ENCODE measurements at places on chromosomes 16 and 17. TPM values are rescaled to one million over a fixed set of nuclear protein-coding genes. Genes with fewer than 3 reads are reported as not detected.

EVPLL gene
- total RNA-seq: not detected

MT1G gene
- 35.9 TPM for total RNA-seq

TOP3A gene
- total RNA-seq: 65.7 TPM

GRCh38 chr16:57955572-57956188 is 15.2 kb downstream of the CNGB1 start:
- no peak for DNase-seq

DNA sequence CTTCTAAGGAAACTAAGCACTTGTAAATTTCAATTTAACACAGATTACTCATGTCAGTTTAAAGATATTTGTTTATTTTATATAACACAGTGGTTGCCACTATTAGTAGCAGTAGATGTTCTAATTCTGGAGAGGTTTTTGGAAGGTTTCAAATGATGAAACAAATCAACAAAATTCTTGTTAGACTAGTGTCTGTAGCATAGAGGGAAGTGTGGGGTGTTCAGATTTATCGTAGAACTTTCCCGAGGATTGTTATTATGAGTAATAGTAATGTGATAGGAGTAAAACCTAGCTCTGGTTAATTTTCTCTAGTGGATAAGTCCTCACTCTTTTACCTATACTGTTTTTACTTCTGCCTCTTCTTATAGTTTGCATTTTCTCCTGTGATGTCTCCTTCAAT is 6.3 kb downstream of the GAN start:
- no peak for DNase-seq

GRCh38 chr17:48733632-48734328 is 5.2 kb upstream of the HOXB13 start:
- DNase-seq: no peak

KRTAP4-1 gene
- not detected for total RNA-seq

TPSG1 gene
- not detected for total RNA-seq

GRCh38 chr16:69325784-69326171 is 4.6 kb downstream of the PDF start:
- no peak for DNase-seq

DBNDD1 gene
- total RNA-seq: 0.96 TPM

CDRT15L2 gene
- not detected for total RNA-seq

GRCh38 chr16:25291580-25291979 is 33.9 kb upstream of the ZKSCAN2 start:
- no peak for DNase-seq

DNA sequence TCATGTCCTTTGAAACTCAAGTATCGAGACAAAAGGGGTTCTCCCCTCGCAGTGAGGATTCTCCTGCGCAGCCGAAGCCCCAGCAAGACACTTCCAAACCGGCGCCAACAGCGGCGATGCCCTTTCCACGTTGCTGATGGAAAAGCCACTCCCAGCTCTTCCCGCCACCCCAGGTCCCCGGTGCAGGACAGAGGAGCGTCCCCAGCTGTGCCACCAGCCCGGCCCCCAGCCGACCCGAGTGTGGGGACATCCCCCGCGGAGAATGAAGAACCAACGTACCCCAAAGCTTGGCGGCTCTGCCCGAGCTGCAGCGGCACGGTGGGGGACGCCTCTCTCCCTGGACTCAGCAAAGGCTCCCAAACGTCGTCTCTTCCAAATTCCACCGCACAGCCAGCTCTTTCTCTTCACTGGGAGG is 573 bp downstream of the CHST6 start:
- DNase-seq: no peak

DNA sequence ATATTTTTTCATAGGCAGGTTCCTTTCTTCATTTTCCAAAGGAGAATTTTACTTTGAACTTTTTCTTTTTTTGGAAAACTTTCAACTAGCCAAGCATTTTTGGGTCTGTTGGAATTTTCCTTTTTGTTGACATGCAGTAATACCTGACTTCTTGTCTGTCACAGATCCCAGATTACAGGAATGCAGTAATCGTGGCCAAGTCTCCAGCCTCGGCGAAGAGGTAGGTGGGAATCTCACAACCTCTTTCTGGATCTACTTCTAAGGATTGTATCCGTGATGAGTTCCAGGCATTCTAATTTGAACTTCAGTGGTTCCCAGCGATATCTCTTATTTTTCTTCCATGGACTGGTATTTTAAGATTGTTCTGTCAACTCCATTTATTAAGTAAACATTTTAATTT is 31.7 kb downstream of the PRPSAP2 start:
- no peak for DNase-seq

TMEM106A gene
- total RNA-seq: 9.2 TPM

DNA sequence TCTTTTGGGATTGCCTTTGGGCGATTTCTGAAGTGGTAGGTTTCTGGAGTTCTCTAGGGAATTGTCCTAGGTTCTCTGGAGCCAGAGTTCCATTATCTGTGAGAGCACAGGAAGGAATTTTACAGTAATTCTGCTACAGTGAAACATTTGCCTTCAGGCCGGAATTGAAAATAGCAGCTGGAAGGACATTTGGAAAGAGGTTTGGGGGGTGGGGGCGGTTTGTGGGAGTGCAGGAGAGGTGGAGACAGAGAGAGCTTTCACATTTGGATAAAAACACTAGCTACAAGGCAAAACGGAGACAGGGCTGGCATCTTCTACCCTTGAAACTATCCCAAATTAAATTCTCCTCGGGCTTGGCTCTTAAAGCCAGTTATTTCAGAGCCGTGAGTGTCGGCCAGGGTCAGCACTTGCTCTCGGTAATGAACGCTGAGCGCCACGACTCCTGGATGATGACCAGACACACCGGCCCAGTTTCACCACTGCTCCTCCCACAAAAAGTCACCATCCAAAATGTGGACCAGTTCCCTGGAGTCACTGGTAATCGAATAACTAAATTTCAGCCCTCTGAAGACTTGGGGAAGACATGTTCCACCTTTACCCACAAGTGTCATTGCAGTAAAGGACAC is 67.7 kb upstream of the TANC2 start:
- DNase-seq: no peak

- no peak for DNase-seq
Measured at GRCh38 chr17:31415004-31415454, 23.6 kb downstream of the RAB11FIP4 start.

DNA sequence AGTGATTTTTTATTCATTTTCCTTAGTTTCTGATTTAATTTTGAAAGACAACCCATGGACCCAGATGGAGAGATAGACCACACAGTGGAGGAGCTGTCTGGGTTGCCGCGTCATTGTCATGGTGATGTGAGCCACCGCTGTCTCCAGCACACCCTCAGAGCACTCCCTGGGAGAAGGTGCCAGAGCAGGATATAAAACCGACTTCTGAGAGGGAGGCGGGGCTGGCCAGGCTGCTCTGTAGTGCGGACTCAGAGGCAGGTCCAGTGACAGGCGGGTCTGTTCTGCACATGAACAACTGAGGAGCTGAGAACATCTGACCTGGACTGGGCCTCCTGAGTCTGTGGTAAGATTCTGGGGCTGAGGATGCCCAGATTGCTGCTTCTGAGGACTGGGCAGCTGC is 216.3 kb upstream of the NLRP1 start:
- no peak for DNase-seq

SEPTIN1 gene
- total RNA-seq: 163 TPM

GRCh38 chr17:50076221-50076590 is 18.9 kb upstream of the PDK2 start:
- no peak for DNase-seq

DNA sequence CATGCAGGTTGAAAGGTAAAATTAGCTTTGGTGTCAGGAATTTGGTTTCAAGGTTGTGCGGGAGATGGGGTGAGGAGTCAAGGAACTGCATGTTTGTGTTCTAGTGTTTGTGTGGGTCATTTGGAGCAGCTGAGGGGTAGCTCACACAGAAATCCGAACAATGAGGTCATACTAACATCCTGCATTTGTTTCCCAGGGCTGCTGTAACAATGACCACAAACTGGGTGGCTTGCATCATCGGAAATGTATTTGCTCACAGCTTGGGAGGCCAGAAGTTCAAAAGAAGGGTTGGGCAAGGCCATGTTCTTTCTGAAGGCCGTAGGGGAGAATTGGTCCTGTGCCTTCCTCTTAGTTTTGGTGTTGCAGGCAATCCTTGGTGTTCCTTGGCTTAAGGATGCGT is 287.4 kb downstream of the HAPSTR1 start:
- DNase-seq: no peak

- peak; percentile 55 for DNase-seq
Measured at GRCh38 chr17:42315402-42316156, 27.3 kb downstream of the STAT5A start.

GRCh38 chr16:89391-90302 is 11.6 kb downstream of the MPG start:
- no peak for DNase-seq

KCNH6 gene
- not detected for total RNA-seq
